ENCODE measurements at places on chromosomes 2 and 18.

DNA sequence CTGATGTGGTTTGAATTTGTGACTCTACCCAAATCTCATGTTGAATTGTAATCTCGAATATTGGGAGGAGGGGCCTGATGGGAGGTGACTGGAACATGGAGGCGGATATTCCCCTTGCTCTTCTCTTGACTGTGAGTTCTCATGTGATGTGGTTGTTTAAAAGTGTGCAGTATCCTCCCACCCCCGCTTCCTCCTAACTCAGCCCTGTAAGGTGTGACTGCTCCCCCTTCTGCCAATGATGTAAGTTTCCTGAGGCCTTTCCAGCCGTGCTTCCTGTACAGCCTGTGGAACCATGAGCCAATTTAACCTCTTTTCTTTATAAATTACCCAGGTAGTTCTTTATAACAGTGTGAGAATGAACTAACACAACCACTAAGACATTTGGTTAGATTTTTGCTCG, 458.4 kb downstream of the THSD7B start:
- no peak for DNase-seq

- no peak for DNase-seq
Measured at GRCh38 chr2:163247847-163248220, 409.3 kb upstream of the KCNH7 start.

DNA sequence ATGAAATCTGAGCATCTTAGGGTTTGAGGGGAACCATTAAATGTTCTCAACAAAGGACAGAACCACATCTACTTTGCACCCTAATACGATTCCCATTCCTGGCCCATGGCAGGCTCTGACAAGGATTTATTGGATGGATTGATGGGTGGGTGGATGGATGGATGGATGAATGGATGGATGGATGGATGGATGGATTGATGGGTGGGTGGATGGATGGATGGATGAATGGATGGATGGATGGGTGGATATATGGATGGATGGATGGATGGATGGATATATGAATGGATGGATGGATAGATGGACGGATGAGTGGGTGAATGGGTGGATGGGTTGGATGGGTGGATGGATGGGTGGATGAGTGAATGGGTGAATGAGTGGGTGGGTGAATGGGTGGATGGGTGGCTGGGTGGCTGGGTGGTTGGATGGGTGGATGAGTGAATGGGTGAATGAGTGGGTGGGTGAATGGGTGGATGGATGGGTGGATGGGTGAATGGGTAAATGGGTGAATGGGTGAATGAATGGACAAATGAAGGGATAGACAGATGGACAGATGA, 29.6 kb upstream of the MLPH start:
- DNase-seq, result no peak

DNA sequence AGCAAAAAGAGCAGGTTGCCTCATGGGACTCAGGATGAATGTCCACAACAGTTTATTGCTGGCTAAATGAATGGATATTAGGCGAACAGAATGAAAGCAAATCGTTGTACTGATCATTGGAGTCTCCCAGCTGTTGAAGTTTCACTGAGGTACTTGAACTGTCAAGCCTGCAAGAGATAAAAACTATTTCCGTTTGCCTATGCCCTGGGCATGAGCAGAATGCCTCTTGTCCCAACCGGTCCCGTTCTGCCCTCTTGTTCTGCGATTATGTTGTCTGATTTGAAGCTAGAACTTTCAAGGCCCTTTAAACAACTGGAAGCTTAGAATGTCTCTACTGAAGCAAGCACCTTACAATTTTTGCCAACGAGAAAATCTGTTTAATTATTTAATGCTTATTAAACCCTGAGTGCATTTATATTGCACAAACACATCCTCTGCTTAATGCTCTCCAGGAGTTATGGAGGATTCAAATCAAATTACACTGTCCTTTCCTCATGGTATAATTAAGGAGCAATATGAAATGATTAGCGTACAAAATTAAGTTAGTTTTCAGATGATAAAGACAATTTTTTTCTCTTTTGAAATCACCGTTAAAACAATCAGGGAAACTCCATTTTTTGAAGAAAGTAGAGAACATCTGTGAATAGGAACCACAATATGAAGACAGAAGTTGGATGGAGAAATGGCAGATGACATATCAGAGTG, 17.7 kb downstream of the QPCT start:
- no peak for DNase-seq

DNA sequence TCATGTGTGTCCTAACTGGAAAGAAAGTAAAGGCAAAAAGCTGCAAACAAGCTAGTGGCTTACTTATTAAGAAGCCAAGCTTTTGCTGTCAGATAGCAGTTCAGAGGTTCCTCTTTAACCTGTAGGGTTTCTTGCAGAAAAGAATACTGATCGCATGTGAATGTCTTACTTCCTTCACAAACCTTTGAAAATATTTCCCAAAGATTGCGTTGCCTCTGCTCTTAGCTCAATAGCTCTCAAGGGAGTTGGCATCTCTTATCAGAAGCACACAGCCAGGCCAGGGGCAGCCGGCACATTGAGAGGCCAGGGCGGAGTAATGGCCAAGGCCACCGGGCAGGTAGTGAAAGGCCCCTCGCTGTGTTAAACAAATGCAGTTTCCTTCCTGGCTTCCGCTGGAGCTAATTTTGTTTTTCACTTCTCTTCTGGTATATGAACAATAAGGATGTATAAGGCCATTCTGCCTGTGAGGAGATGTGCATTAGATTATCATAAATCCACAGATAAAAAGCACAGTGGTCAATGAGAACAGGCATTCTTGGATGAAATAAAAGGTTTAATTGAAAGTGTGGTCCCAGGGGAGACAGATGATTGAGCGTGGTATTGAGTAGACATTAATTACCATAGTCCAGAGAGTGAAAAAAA, 542.4 kb upstream of the NRP2 start:
- DNase-seq, result no peak

GRCh38 chr2:241412144-241412543, 56.1 kb downstream of the FARP2 start:
- no peak for DNase-seq

- peak; percentile 24 for DNase-seq
Measured at GRCh38 chr2:134120406-134120732, 133.5 kb upstream of the MGAT5 start.

DNA sequence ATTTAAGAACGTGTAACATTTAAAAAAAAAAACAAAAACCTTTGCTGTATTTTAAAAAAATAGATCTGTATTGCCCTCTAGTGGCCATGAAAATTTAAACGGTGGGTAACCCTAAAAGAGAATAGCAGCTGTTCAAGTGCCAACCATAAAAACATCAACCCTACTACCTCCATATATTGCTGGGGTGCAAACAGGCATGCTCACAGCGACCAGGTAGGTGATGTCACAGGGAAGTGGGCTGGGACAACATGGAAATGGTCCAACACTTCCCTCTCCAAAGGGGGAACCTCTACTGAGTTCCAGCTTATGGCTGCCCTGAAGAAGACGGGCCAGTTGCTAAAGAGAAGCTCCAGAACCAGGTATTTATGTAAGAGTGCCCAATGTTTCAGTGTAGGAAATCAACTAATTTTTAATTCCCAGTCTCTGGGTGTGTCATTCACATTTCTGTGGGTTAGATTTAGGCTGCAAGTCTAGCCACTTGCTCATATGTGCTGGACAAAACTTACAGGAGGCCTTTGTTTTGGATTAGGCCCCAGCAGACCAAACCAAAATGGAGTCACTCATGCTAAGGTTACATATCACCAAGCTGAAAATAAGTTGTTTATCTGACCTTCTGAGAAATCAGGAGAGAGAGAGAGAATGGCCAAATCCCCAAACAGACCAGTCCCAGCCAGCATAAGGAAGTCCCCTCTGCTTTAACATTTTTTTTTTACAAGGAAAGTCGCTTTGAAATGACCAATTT, 54.5 kb downstream of the SKA1 start:
- DNase-seq, result no peak

DNA sequence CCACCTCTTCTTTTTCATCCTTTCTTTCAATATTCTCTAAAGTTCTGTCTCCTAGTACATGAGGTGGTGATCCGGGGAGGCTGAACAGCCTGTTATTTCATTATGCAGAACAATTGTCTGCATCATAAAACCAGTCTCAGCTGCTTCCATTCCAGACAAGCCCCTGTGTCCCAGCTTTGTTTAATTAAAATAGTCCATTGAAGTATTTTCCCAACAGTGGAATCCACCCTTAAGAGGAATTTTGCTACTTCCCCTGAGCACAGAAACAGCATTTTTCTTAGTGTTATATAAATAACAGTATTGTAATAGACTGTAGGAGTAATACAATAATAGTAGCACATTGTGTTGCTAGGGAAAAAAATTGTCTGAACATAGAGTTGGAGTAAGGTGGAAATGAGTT, 395.4 kb upstream of the TCF4 start:
- DNase-seq, result no peak

GRCh38 chr2:167192833-167193232, 304.6 kb downstream of the XIRP2 start:
- DNase-seq, result no peak

DNA sequence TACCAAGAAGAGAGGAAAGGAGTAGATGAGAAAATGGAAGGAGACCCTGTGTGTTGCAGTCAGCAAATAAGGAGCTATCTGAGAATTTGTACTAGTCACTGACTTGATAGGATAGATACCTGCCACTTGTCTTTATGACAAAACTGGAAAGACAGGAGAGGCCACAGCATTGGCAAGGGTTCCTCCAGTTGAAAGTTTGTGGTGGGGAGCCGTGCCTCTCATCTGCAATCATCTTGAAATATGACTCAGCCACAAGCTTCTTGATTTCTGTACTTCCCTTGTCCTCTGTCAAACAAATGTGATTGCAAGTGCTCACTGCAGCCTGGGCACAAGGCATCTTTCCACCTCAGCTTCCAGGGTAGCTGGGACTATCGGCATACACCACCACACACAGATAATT, 99.1 kb downstream of the GREB1L start:
- no peak for DNase-seq

DNA sequence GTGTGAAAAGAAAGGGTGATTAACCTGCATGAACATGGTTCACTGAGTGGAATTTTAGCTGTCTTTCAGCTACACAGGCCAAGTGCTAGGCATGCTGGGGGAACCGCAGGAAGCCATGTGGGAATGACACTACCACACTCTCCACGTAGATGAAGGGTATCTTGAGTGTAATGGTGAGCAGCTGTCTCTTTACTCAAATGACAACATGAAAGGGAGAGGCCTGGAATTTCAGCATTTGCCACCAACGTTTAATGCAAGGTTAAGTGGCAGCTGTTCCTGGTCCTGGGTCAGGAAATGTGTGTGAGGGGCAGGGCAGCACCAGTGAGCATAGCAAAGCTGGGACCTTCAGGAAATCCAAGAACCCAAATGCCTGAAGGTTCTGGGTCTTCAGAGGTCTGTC, 588.4 kb downstream of the SLC4A3 start:
- DNase-seq, result no peak

- no peak for DNase-seq
Measured at GRCh38 chr2:12201369-12201768, 454.9 kb downstream of the LPIN1 start.

GRCh38 chr2:94622113-94622618, 249.1 kb upstream of the TEKT4 start:
- no peak for DNase-seq
